ENCODE measurements at places on chromosomes 7 and 10.

GRCh38 chr7:100896732-100897608, 1.3 kb upstream of the ACHE start:
- peak; percentile 50 for DNase-seq

GRCh38 chr7:36360244-36360643, 29.4 kb upstream of the ANLN start:
- no peak for DNase-seq

DNA sequence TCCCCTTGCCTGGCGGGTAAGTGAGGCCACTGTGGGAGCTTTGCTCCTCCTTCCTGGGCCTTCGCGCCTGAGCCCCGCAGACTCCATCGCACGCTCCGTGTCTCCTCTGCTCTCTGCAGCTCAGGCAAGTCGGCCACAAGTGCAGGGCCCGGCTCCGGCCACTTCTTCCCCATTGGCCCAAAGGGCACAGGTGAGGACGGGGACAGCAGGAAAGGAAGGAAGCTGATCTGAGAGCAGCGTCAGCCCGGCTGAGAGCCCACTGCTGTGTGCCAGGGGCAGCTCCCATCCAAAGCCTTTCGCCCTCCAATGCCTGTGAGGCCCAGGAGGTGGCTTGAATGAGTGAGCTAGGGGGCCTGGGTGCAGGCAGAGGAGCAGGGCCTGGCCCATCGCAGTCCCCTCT, 33.7 kb upstream of the RHEB start:
- no peak for DNase-seq

DNA sequence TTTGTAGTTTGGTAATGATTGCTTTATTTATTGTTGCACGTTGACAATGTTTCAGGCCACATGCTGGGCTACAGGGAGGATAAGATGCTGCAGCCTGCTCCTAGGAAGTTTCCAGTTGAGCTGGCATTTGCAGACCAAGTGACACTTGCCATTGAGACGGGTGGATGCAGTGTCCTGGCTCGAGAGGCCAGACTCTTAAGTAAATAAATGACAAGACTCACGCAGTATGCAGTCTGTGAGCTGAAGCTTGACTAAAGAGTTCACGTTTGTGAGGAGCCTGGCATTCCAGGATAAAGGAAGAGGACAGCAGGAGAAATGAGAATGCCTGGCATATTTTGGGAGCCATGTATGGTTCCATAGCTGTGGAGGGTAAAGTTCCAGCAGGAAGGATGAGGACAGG, 105.8 kb downstream of the BAMBI start:
- no peak for DNase-seq

DNA sequence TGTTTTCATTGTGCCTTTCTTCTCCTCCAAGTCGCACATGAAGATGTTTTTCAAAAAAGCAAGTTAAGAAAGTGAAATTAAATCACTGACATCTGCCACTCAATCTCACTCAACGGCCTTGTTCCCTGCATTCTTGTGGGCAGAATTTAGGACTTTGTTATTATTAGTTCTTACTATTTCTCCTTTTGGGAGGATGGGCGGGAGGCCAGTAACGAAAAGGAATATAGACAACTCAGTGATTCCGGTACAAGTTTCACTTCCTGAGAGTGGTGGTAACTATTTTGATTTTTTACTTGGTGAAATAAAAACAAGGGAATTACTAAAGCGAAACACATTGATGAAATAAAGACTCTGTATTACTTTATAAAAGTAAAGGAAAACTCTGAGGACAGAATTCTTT, 231.9 kb upstream of the HABP2 start:
- DNase-seq, result no peak

- DNase-seq, result no peak
Measured at GRCh38 chr7:16813232-16813616, 8.4 kb upstream of the AGR2 start.

DNA sequence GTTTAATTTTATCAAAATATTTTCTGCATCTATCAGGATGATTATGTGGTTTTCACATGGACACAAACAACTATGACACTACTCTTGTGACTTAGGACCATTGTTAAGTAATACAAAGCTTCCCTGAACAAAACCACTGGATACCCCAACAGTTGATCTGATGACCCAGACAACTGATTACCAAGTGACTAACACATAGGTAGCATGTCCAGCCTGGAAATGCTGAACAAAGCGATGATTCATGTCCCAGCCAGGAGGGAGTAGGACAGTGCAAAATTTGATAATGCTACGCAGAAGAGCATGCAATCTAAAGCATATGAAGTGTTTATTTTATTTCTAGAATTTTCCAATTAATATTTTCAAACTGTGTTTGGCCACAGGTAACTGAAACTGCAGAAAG, 8.9 kb upstream of the PNLIP start:
- no peak for DNase-seq

DNA sequence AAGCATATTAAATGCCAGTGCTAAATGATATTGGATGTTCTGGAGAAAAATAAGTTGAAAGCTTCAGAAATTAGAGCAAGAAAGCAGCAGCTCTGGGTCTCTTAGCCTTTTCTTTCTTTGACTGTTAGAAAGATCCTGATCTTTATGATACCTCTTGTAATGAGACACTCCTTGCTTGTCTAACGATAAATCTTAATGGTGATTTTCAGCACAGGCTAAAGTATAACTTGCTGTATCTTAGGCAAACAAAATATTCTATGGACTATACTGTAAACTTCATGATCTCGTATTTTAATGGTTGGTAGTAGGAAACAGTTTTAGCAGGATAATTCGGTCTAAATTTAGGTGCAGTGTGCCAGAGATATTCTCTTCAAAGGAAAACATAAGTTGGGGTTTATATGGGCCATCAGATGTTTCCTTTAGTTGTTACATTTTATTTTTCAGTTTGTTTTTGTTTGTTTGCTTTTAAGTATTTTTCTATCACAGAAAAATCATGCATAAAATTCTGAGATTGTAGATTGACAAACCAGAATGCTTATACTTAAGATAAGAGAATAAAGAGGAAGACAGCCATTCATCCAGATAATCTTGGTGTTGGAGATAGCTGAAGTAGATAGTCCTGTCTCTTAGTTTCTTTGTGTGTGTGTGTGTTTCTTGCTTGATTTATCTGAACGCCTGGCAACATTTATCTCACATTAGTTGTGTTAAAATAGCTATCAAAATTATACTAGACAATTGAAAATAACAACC, 4.7 kb downstream of the CASD1 start:
- DNase-seq, result no peak

DNA sequence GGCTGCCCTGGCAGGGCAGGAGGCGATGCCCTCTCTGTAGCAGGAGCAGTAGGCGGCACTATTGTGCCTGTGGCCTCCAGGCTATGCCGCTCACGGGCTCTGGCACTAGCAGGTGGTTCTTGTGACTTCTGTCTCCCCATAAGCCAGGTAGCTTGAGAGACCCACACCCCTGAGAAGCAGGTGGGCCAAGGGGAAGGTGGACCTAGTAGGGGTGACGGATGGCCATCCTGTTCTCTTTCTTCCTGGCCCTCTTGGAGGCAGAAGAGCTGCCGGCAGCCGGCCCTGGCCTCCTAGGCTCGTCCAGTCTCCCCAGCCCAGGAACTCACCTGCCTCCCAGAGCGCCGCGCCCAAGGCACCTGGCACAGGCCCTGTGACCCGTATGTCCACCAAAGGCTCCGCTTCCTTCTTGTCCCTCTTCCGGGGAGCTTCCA, 15.4 kb downstream of the MMRN2 start:
- no peak for DNase-seq

- no peak for DNase-seq
Measured at GRCh38 chr7:155850766-155851678, 38.8 kb upstream of the SHH start.

DNA sequence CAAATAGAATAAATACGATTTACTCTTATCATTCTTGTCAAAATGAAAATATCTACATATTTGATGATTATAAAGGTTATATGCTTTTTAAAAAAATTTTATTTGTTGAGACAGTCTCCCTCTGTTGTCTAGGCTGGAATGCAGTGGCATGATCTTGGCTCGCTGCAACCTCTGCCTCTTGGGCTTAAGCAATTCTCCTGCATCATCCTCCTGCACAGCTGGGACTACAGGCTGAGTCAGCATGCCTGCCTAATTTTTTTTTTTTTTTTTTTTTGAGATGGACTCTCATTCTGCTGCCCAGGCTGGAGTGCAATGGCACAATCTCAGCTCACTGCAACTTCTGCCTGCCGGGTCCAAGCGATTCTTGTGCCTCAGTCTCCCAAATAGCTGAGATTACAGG, 48.9 kb downstream of the PUS7 start:
- DNase-seq, result no peak

DNA sequence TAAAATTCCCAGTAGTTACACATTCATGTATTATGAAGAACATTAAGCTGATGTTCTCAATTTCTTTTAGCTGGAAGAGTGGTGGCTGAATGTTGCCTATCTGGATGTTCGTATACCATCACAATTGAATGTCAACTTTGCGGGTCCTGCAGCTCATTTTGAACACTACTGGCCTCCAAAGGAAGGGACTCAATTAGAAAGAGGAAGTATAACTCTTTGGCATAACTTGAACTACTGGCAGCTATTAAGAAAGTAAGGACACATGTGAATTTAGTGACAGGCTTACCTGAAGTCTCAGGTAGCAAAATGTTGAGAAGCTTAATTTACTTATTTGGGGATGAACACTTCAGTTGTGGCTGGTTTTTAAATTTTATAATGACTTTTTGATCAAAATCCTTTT, 15.9 kb downstream of the CROT start:
- no peak for DNase-seq

DNA sequence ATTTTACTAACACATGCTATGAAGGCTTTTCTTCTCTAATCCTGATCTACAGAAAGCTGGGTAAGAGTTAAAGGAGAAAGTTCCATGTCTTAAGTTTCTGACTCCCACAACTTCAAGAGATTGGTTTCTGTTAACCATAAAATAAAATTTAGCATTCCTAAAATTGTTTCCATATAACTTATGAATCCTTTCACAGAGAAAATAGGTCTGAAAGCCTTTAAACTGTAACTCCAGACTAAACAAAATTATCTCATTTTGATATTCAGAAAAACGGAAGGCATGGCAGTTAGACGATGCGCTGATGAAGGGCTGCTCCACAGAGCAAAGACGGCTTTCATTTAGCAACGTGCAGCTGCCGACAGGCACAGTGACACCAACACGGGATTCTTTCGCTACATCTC, 133.3 kb downstream of the SLC25A13 start:
- no peak for DNase-seq

DNA sequence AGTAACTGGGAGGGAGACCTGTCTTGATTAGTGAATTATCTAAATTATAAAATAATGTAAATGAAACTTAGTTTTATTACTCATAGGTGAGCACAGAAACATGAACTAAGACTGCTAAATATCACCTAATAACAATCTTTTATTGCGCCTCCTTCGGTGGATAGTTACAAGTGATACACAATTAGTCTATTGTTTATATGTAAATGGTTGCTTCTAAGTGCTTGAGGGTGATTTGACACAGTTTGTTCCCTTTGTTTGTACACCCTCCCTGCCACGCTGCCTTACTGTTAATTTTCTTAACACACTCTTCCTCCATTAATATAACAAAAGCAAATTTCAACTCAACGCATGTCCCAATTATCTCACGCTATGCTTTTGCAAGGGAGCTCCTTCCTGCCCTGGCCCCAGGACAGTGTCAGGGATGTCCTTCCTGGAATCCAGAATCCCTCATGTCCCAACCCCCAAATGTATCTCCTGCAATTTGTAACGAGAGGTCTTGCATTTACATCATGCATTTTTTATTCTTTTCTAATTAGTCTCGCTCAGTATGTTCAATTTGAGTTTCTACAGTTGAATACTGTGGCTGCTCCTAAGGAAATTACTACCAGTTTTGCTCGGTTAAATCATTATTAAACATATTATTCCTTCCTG, 4.2 kb downstream of the NPSR1 start:
- DNase-seq, result no peak

- no peak for DNase-seq
Measured at GRCh38 chr7:143514995-143515735, 37.5 kb downstream of the TAS2R41 start.

GRCh38 chr10:86715836-86716235, 40.6 kb upstream of the BMPR1A start:
- no peak for DNase-seq

DNA sequence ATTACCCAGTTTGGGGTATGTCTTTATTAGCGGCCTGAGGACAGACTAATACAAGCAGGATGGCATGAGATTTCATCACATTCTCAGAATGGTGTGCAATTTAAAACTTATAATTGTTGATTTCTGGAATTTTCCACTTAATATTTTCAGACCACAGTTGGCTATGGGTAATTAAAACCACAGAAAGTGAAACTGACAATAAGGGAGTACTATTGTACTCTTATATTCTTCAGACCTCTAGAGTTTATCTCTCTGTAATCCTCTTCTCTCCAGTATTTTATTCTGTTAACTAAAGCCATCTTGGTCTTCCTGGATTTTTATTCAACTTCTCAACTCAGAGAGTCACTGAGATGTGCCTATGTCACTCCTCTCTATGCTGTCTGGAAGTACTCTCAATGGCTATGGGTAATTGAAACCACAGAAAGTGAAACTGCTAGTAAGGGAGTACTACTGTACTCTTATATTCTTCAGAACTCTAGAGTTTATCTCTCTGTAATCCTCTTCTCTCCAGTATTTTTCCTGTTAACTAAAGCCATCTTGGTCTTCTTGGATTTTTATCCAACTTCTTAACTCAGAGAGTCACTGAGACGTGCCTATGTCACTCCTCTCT, 118.3 kb downstream of the PPP1R17 start:
- no peak for DNase-seq

- DNase-seq, result no peak
Measured at GRCh38 chr7:69540287-69540686, 58.0 kb upstream of the AUTS2 start.

GRCh38 chr10:69897432-69897831, 95.7 kb downstream of the COL13A1 start:
- no peak for DNase-seq

GRCh38 chr7:117083648-117084047, 130.3 kb downstream of the ST7 start:
- no peak for DNase-seq

- DNase-seq, result peak; percentile 84
Measured at GRCh38 chr7:94907026-94907810, at the start of gene PPP1R9A. Gene PPP1R9A (plus strand): TSS chr7:94907594. CDS start chr7:94910114, 2,520 bp downstream.

GRCh38 chr7:38907066-38907465, 1.9 kb downstream of the VPS41 start:
- no peak for DNase-seq

DNA sequence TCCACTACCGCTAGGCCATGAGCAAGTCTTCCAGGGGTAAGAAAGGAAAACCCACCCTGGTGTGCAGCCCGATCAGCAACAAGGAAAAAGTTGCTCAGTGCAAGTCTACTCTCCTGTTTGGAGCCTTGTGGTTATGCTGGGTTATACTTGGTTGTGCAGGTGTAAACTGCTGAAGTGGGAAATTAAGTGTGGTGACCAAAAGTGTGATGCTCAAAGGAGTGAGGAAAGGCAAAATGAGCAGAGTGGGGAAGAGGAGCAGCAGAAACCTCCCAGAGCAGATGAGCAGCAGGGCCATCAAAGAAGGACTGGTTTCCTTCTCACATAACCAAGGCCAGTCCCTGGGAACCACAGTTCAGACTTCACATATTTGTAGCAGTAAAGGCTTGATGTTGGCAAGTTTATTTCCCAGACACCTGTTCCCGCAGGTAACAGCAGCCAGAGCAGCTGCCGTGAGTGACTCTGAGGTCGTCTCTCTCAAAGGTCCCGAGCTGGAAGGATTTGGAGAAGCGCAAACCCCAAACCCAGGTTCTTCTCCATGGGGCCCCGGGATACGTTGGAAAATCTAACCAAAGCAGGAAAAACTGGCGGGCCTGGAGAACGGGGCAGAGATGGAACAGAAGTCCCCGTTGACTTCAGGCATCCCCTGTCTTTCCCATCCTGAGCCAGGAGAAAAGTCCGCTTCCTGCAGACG, 607 bp upstream of the SMO start:
- DNase-seq, result peak; percentile 14

- no peak for DNase-seq
Measured at GRCh38 chr7:115060095-115060870, 138.4 kb downstream of the MDFIC start.

Measured in ACHN (cell line).